GM20000 (cell line): ENCODE measurements at places on chromosomes 4 and X.

- no peak for DNase-seq
Measured at GRCh38 chr4:155473420-155474095, 96.8 kb upstream of the MAP9 start.

GRCh38 chrX:150848914-150849365 is 49.5 kb downstream of the CD99L2 start:
- DNase-seq, result no peak

DNA sequence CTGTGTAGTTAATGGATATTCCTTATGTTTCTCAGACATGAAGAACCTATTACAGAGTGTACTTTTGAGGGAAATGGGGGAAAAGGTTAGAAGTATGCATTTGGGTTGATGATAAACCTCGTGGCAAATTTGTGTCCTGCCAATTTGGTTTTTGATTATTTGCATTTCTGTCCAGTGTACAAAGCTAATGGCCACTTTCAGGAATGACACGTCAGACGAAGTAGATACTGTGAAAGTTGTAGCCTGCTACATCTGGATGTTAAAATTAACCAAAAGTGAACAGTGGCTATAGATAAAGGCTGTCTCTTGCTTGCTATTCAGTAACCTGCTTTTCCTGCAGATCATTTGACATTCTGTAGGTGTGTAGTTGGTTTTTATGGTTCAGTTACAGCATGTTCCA is 1.0 kb downstream of the PRDX4 start:
- no peak for DNase-seq

GRCh38 chrX:34546366-34546765 is 110.7 kb downstream of the TMEM47 start:
- no peak for DNase-seq

GRCh38 chr4:126766241-126766640 is 866.5 kb upstream of the INTU start:
- no peak for DNase-seq

GRCh38 chrX:153981771-153982533 is 9.4 kb downstream of the TMEM187 start:
- no peak for DNase-seq

- no peak for DNase-seq
Measured at GRCh38 chr4:73673286-73673685, 53.0 kb upstream of the RASSF6 start.

GRCh38 chr4:82437285-82438005 is 7.1 kb downstream of the ENOPH1 start:
- no peak for DNase-seq

- DNase-seq, result no peak
Measured at GRCh38 chr4:150385606-150386005, 196.3 kb upstream of the MAB21L2 start.
